ENCODE measurements at places on chromosomes 2 and 18.
A peak's percentile ranks its signal among the peaks of the same experiment; 100 is the strongest.

- no peak for DNase-seq
Measured at GRCh38 chr18:67200665-67201064, 315.9 kb downstream of the DSEL start.

DNA sequence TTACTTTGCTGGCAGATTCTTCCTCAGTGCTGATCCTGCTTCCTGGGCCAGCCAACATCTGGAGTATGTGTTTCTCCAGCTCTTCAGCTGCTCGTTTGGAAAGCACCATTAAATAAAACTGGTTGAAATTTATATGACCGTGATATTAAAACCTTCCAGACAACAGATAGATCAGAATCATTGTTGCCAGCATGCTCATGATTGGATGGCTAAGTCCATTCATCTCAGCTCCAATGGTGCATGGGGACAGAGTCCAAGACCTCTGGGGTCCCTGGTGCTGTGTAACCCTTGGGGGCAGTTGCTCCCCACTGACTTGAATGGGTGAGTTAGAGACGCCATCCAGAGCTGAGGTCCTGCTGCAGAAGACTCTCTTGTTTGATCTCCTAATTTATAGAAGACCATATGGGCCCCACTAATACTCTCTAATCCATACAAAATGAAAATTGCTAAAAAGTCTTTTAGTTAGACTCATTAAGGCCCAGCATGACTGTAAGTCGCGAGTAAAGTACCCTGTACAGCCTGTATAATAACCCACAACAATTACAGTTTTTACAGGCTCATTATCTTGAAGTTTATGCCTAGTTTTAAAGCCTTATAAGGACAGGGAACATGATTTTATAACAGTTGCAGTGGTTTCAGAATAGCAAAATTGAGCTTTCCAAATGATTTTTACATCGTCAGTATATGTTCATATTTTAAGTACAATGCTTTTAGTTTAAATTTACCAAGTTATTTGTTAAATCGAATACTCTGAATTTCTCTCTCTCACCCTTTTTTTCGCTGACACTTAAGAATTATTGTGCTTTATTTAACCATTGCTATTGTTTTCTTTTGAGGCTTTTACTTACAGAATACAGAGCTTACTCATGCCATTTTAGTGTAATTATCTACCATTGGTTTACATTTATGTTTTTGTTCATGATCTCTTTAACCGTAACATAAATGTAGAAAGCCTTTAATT is 60.0 kb downstream of the CABLES1 start:
- DNase-seq: no peak

DNA sequence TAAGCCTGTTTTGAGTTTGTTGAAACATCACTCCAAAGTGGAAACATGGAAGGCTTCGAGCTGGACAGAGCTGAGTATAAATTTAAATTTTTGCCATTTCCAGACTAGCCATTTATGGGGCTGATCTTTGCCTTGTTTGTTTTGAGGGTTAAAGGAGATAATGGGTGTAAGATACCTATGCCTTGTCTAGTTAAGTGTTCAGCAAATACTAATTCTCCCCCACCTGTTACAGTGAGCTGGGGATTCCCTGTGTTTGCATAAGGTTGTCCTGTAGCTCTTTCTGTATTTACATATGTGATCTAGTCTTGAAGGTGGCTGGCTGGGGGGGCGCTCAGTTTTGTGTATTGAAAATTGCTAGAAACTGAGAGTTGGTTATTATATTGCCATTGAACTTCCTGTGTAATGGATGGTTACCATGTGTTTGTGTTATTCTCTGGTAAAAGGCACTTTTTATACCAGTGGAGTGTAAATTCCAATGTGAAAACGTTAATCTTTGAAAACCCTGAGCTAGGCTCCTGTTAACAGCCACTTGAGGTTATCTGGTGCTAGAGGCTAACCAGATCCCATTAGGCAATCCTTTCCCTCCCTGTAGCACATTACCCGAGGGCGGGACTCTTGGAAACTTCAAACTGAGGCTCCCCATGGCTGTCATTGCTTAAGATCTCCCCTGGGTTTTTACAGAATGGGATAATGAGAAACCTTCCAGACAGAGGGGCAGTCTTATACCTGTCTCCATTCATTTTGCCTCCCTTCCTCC is 26.7 kb downstream of the TANC1 start:
- no peak for DNase-seq

DNA sequence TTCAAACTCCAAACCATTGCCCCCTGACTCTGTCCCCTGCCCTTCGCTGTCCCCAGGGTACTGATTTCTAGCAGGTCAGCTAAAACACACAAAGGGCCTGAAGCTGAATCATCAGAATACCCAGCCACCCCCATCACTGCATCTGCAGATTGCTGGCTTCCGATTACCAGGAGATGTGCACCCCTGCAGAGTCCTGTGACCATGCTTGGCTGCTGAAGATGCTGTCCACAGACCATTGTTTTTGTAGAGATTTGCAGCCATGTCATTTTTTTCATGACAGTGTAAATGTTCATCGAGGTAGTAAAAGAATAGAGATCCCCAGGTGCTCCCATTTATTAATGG is 463.3 kb downstream of the STK39 start:
- DNase-seq: no peak

GRCh38 chr2:85327160-85327821 is 498 bp downstream of the TGOLN2 start:
- peak; percentile 48 for DNase-seq

DNA sequence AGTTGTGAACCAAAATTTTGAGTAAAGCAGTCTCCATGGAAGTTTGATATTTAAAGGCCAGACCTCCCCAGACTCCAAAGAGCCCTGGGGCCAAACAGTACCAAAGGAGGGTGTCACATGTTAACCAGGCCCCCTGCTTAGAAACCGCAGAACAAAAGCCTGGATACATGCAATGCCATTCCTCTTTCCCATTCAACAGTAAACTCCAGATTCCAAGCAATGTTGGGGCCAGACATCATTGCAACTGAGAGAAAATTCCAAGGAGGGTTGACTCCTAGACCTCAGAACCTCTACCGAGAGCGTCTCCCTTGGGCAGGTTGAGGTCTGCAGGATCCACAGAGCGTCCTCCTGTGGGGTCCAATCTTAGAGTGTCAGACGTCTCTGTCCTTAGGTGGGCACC is 404.4 kb upstream of the SYT4 start:
- DNase-seq: no peak

DNA sequence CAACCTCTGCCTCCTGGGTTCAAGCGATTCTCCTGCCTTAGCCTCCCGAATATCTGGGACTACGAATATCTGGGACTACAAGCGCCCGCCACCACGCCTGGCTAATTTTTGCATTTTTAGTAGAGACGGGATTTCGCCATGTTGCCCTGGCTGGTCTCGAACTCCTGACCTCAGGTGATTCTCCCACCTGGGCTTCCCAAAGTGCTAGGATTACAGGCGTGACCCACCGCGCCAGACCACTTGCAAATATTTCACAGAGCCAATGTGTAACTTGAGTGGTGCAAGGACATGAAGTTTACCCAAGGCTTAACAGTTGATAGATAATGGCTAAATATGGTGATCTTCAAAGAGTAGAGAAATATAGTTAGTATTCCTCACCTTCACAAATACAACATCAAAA is 14.1 kb upstream of the MTIF2 start:
- DNase-seq: no peak

- no peak for DNase-seq
Measured at GRCh38 chr18:74132201-74132600, 15.4 kb downstream of the FBXO15 start.
